ENCODE measurements at places on chromosomes 3 and 15.

DNA sequence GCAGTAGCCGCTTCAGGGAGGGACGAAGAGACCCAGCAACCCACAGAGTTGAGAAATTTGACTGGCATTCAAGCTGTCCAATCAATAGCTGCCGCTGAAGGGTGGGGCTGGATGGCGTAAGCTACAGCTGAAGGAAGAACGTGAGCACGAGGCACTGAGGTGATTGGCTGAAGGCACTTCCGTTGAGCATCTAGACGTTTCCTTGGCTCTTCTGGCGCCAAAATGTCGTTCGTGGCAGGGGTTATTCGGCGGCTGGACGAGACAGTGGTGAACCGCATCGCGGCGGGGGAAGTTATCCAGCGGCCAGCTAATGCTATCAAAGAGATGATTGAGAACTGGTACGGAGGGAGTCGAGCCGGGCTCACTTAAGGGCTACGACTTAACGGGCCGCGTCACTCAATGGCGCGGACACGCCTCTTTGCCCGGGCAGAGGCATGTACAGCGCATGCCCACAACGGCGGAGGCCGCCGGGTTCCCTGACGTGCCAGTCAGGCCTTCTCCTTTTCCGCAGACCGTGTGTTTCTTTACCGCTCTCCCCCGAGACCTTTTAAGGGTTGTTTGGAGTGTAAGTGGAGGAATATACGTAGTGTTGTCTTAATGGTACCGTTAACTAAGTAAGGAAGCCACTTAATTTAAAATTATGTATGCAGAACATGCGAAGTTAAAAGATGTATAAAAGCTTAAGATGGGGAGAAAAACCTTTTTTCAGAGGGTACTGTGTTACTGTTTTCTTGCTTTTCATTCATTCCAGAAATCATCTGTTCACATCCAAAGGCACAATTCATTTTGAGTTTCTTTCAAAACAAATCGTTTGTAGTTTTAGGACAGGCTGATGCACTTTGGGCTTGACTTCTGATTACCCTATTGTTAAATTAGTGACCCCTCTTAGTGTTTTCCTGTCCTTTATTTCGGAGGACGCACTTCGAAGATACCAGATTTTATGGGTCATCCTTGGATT is at the start of gene MLH1:
Gene MLH1 (plus strand): TSS at position 193 of the 958 bp plus-strand sequence. CDS start 30 bp downstream, at position 223.
- no peak for DNase-seq

DNA sequence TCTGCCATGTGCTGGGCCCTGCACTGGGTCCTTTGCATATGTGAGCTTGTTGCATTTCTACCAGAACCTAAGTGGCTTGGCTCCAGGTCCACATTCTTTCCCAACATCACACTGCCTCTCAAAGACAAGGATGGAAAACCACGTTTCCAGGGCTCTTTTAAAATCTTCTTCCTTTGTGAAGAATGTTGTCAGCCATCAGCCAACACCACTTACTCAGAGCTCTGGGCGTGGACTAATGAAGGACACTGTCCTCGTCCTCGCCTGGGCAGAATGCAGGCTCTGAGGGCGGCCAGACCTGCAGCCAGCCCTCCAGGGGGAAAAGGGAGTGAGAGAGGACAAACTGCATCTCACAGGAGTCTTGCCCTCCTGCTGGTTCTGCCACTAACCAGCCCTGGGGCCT is 49.7 kb downstream of the MAGEF1 start:
- no peak for DNase-seq

GRCh38 chr15:75001310-75001709 is 5.9 kb downstream of the SCAMP5 start:
- no peak for DNase-seq

DNA sequence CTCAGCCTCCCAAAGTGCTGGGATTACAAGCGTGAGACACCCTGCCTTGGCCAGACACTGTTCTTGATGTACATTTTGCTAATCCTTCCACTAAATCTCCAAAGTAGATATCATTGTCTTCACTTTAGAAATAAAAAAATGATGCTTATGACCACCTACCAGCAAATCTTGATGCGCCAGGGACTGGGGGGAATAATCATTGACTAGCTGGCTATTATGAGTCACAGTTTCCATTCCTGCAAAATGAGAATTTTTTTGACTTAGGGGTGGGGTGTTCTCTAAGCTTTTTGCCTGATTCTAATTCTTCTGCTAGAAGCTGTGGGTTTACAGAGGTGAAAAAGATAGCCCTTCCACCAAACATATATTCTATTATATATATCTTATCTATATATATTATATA is 17.1 kb upstream of the RFC4 start:
- no peak for DNase-seq

DNA sequence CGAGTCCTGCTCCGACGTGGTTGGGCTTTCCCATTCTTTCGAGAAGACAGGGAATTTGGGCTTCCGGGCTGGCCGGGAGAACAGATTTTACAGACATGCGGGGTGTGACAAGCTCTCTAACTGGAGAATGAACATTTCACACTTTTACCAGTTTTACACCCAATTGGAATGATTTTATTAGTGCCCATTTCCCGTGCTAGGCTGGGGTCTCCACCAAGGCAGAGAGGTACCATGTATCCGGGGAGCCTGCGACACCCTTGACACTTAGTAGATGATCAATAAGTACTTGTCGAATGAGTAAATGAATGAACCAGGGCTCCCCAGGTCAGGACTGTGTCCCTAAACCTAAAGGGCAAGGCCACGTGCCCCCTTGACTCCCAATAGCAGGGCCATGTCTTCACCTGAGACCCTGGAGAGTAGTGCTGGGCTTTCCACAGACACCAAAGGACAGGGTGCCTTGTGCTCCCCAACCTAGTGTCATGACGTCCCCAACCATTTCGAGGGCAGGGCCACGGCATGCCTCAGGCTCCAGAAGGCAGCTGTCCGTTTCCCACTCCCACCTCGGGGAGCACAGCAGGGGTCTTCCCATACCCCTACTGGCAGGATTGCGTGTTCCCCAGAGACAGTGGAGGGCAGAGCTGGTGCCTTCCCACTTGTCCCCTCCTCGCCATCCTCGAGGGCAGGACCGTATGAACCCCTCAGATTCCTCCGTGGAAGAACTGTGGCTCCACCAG is 679 bp upstream of the MYD88 start:
- DNase-seq = peak; percentile 64

GRCh38 chr3:137692803-137693431 is 71.2 kb upstream of the SOX14 start:
- peak; percentile 24 for DNase-seq

- DNase-seq = no peak
Measured at GRCh38 chr3:108035751-108036150, 55.1 kb downstream of the CD47 start.

DNA sequence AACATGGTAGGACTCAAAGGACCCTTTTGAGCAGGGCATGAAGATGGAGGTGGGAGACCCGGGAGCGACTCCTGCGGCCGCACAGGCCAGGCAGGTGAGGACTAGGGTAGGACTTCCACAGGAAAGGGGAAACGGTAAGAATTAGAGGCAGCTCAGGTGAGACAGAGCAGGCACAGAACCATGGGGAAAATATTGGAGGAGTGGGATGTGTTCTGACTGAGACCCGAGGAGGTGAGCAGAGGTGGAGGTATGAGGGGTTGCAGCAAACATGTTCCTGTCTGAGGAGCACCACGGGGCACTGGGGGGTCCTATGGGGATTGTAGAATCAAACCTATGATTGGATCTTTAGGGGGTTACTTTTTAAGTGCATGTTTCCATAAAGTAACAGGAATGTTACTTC is 1.4 kb upstream of the ISG20 start:
- DNase-seq = no peak

- DNase-seq = no peak
Measured at GRCh38 chr3:58434990-58435389, 1.4 kb upstream of the PDHB start.

DNA sequence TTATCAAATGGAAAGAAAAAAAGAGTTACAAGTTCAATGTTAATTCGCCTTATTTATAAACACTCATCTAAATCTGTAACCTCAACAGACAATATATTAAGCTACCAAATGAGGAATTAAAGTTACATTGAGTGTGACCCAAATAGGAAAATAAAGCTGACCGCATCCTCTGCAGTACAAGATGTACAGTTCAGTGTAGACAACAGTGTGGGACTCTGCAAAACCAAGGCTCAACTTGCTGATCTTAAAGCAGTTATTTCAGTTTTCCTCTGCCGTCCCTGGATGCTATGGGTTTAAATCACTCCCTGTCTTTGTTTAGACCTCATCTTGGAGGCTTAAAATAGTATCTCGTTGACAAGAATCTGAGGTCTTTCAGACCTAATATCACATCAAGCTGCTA is 458.8 kb downstream of the MECOM start:
- no peak for DNase-seq

GRCh38 chr3:183283886-183284285 is 30.8 kb downstream of the B3GNT5 start:
- DNase-seq = no peak

DNA sequence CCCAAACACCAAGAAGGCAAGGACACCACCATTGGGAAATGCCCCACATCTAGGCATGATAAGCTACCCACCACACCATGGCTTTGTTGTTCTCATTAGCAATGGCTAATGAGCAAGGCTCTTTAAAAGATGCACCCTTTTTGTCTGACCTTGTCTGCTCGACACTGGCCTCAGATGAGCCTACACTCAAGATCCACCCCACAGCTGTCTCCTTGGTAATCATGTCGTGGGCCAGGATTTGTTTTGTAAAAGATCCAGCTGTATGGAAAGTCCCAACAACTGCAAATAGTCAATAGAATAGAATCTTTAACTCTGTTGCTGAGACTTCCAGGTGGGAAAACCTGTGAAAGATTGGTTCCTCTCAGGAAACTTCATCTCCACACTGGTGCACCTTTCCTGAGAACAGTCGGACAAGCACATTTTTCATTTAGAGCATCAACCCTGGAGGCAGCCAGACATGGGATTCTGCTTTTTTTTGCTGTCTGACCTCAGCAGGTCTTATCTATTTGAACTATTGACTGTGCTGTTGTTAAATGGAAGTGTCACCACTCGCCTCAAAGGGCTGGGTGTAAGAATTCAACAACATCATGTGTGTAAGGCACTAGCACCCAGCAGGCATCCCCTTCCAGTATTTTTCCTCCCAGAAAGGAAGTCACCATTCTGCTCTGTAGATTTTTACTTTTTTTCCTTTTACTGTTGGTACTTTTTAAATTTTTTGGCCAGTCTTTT is 35.5 kb downstream of the DUT start:
- no peak for DNase-seq
